ENCODE measurements at places on chromosomes 5 and 9.

DNA sequence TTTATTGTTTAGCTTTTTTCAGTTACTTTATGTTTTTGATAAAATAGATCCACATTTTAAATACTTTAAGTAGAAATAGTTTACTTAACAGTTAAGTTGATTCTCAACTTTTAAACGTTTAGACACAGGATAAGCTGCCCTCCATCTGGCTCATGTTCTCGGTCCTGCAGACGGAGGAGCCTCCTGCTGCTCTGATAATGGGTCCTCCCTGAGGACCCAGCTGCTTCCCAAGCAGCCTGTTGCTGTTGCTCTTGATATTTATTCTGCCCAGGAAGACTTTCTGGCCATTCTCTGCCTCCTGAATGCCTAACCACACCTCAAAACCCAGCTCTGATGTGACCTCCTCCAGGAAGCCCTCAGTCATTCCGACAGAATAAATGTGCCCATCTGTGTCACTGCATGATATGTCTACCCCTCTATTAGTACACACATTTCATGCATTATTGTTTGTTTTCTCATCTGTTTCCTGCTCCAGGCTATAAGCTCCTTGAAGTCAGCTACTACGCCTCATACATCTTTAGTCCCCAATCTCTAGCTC lies 267.2 kb upstream of the MSX2 start:
- DNase-seq, result no peak

DNA sequence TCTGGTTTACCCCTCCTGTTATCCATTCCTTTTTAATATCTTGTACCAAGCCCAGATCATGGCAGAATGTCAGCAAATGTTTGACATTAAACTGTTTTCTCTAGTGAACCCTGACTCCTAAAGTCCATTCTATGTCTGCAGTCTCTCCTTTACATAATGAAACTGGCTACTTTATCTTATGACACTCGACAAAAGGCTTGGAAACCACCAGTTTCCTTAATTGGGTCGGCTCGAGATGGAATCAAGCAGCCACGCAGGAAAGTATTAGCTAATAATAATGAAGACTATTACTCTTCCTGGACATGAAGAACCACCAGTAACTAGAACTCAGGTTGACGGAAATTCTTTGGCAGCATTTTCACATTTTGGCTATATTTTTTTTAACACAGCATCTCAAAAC lies 17.5 kb downstream of the DAP start:
- no peak for DNase-seq

DNA sequence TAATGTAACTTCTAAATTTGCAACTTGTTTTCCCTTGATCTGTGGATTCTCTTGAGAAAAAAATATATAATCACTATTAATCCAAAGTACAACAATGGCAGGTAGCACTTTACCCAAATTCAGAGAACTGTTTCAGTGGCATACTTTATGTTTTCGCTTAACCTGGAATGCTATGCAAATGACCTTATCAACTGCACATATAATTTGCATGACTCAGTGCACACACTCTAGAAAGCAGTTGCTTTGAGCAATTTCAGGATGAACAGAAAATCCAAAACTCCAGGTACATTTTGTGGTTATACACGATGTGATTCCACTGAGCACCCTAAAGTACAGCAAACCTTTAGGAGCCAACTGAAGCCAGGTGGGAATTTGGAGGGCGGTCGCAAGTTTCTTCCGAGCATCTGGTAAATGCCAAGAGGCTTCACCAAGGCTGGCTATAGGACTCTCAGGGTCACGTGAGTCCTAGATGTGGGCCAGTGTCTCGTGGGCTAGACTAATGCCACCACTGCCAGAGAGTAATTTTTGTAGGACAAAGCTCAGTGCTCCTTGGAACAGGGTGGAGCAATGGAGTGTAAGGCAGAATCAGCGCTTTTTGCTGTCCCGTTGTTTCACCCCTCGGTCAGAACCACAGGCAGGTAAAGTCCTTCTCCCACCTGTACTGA lies 37.3 kb downstream of the DMGDH start:
- DNase-seq, result no peak

DNA sequence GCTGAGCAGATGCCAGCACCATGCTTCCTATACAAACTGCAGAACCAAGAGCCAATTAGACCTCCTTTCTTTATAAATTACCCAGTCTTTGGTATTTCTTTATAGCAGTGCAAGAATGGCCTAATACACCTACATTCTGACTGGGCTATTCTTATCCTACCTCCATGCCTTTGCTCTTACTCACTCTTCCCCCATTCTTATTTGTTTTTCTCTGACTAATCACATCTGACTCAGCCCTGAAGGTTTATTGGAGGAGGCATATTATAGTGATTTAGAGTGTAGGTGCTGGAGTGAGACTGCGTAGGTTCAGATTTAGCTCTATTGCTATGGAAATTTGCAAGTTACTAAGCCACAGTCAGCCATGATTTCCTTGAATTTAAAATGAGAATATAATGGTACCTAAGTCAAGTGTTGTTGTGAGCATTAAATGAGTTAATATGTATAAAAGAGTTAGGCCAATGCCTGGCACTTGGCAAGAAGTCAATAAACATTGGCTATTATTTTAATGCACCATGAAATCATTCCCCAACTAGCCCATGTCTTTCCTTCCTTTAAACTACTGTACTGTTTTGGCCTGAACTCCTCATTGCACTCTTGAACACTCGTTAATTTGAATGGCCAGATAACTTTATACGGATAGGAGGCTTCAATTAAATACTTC lies 531.2 kb upstream of the ZNF608 start:
- DNase-seq, result no peak

GRCh38 chr5:77871016-77871415 lies 94.9 kb upstream of the TBCA start:
- DNase-seq, result no peak

GRCh38 chr5:55544341-55544740 lies 9.6 kb upstream of the PLPP1 start:
- no peak for DNase-seq

DNA sequence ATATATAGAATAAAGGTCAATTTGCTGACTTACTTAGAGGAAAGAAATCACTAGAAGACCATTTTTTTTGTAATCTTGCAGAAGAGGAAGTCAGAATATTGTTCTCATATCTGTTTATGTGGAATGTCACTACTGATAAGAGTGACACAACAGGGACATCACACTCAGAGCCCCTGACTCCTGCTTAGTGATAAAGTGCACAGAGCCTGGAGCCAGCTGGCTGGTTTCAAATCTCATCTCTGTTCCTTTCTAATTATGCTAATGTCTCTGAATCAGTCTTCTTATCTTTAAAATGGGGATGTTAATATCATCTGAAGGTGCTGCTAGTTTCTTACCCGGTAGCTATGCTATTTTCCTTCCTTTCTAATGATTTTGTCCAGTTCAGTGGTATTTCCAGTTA lies 58.6 kb upstream of the LIFR start:
- DNase-seq, result no peak

- DNase-seq, result no peak
Measured at GRCh38 chr9:131721076-131721475, 18.8 kb downstream of the RAPGEF1 start.

DNA sequence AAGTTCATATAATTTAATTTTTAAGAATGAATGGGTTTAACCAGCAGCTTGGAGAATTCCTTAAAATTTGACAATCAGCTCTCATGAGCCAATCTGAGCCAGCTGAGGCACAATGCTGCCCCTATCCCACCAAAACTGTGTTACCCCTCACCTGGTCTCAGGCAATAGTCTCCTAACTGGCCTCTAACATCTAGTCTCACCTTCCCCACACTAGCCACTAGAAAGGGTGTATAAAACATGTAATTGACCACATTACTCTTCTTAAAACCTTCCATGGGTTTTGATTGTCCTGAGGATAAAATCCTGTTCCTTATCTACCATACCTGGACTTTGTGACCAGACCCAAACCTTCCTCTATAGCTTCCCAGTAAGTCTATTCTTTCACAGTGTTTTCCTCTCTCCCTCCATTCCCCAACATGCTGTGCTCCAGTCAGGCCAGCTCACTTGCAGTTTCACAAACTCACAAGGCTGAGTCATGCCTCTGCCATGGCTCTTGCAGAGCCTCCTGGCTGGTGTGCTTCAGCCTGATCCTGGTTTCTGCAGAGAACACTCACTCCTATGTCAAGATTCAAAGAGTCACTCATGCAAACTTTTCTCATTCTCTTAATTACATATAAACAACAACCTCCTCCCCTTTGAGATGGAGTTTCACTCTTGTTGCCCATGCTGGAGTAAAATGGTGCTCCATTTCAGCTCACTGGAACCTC lies 16.0 kb upstream of the ZCCHC7 start:
- DNase-seq, result no peak

GRCh38 chr9:36940500-36940853 lies 93.6 kb downstream of the PAX5 start:
- no peak for DNase-seq

- no peak for DNase-seq
Measured at GRCh38 chr5:83270311-83270710, 193.0 kb downstream of the XRCC4 start.

DNA sequence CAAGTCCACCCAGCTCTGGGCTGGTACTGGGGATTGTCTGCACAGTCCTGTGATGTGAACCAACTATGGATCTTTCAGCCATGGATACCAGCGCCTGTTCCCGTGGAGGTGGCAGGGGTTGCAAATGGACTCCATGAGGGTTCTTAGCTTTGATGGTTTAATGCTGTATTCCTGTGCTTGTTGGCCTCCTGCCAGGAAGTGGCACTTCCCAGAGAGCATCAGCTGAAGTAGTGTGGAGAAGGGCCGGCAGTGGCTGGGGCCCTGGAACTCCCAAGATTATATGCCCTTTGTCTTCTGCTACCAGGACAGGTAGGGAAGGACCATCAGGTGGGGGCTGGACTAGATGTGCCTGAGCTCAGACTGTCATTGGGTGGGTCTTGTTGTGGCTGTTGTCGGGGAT lies 1104.8 kb upstream of the COX7C start:
- DNase-seq, result no peak

- DNase-seq, result no peak
Measured at GRCh38 chr5:67315082-67315989, 118.7 kb upstream of the CD180 start.

GRCh38 chr5:14779975-14780374 lies 91.6 kb downstream of the ANKH start:
- no peak for DNase-seq

GRCh38 chr9:126687930-126688461 lies 74.3 kb downstream of the LMX1B start:
- no peak for DNase-seq

GRCh38 chr5:64451551-64451950 lies 54.3 kb upstream of the RGS7BP start:
- no peak for DNase-seq

GRCh38 chr9:36318212-36318802 lies 60.1 kb upstream of the GNE start:
- no peak for DNase-seq

DNA sequence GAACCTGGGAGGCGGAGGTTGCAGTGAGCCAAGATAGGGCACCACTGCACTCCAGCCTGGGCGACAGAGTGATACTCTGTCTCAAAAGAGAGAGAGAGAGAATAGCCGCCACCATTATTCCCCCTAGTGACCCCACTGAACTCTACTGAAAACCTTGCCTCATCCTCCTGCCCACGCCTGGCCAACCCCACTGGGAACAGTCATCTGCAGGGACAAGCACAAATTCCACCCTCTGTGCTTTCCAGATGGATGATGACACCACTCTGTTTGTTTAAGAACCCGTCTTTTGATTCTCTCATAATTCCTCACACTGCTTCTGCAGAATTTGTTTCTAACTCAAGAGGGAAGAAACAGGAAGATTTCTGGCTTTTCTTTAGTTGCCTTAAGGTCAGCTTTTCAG lies 12.2 kb downstream of the BHMT2 start:
- DNase-seq, result no peak

DNA sequence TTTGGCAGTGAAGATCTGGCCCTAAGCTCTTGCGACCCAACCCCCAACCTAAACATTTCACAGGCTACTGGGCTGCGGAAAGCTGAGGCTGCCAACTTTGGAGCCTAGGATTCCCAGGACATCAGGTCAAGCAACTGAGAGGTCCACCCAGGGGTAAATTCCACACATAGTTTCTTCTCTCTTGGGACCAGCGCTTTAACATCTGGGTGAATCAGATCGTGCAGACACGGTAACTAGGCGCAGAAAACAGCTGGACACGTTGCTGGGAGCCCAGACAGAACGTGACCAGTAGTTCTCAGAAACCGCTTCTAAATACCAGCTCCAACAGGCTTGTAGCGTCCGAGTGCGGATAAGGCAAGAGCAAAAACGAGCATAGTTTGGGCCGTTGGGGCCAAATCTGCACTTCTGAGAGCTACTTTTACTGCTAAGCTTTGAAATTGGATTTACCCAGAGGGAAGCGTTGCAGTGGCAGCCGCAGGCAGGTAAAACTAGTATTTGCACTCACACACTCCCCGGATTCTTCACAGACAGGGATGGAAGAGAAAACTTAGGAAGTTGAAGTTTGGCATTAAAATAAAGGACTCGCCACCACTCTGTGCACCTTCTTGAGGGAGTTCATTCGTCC lies 11.8 kb downstream of the ITGA1 start:
- DNase-seq, result no peak

DNA sequence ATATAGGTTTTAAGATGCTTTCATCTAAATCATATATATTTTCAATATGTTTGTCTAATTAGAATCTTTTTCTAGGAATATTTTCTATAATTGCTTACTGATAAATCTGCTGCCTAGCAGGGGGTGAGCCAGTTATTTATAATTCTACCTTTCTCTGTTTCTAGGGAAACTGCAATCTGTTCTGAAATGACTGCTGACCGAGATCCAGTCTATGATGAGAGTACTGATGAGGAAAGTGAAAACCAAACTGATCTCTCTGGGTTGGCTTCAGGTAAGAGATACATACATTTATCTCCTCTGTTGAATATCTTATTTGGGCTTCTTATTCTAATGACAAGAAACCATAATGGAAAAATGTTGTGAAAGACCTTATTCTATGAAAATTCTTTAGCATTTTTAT lies 127.3 kb downstream of the XRCC4 start:
- DNase-seq, result no peak

GRCh38 chr5:82911910-82912309 lies 165.3 kb downstream of the TMEM167A start:
- no peak for DNase-seq

DNA sequence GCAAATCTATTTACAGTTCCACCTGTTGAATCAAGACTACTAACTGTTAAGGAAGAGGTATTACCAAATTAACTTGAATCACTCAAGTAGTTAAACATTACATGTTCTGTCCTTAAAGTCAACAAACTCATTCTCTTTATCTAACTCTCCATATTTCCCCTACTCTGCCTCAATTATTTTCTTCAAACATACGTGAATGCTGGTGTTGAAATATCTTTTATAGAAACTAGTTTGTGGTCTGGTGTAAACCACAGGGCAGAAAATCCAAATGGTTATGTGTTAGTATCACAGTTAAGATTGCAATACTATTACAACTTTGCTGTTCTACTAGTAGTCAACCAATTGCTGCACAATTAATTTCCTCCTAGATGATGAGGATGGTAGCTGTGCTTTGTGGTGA lies 603.5 kb downstream of the KCTD16 start:
- no peak for DNase-seq

GRCh38 chr5:142612494-142613270 lies 73.2 kb downstream of the FGF1 start:
- DNase-seq, result no peak

DNA sequence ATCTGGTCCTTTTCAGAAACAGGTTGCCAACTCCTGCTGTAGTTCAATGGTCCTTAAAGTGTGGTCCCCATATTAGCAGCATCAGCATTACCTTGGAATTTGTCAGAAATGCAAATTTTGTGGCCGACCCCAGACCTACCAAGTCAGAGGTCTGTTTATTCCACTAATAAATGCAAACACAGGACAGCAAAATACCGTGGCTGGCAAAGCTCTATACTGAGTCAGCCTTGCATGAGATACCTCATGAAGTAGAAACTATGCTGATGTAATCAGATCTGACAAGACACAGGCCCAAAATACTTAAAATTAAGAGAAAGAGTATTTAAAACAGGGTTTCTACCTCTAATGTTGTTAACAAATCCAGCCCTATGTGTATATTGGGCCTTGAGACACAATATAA lies 3.0 kb downstream of the GOLM1 start:
- DNase-seq, result no peak

Measured in CD4-positive, alpha-beta T cell (primary cell).